ENCODE measurements at places on chromosomes 2 and 18.

DNA sequence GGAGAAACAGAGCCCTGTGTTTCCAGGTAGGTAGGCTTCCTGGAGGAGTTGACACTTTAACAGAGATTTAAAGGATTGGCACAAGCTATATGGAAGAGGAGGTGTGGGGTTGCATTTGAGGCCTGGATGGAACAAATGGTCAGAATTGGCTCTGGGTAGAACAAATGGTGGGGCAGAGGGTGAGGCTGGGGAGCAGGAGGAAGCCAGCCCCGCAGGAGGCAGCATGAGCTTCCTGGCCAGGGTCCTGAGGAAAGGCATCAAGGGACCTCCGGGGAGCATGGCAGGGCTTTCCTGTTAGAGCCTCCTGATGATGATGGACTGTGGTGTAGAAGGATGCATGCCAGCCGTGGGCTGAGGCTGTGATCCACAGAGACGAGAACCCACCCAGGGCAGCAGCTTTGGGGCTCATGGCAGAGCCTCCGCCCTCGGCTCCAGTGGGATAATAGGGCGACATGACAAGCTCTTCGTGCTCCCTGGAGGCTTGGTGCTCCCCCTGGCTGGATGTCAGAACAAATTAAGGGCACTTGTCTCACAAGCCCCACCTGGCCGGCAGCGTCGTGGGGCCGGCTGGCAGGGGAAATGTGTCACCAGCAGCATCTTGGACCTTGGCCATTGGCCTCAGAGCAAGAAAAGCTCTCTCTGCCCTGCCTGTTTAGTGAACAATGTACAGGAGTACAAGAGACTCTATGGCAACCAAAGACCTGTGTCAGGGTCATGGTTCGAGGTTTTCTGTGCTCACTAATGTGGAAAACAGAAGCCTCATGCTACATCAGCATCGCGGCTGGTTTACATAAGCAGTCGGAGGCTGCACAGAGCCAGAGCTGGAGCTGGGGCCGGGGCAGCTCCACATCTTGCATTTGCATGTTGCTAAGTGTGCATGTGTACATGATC lies 153.5 kb downstream of the MYCN start:
- DNase-seq: peak; percentile 55

DNA sequence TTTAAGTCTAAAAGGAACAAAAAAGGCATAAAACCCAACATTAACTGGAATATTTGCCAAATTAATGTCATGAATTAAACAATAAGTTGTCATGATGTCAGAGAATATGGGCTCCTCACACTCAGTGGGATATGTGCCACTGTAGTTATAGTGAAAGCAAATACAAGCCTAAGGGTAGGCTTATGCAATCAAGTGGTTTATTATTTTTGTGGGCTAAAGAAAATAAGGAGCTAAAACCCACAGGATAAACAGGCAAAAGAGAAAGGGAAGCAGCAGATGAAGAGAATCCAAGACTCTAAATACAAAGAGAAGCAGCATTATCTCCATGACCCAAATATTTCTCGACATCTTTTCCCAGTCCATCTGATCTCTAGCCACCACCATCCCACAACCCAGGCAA lies 17.5 kb downstream of the YWHAQ start:
- DNase-seq: no peak

- DNase-seq: no peak
Measured at GRCh38 chr2:28419003-28419402, 26.3 kb downstream of the FOSL2 start.

GRCh38 chr2:184824597-184824996 lies 226.3 kb downstream of the ZNF804A start:
- DNase-seq: no peak

- no peak for DNase-seq
Measured at GRCh38 chr2:111216811-111217652, 96.3 kb downstream of the BCL2L11 start.

GRCh38 chr2:1032030-1032429 lies 81.4 kb downstream of the SNTG2 start:
- DNase-seq: no peak

DNA sequence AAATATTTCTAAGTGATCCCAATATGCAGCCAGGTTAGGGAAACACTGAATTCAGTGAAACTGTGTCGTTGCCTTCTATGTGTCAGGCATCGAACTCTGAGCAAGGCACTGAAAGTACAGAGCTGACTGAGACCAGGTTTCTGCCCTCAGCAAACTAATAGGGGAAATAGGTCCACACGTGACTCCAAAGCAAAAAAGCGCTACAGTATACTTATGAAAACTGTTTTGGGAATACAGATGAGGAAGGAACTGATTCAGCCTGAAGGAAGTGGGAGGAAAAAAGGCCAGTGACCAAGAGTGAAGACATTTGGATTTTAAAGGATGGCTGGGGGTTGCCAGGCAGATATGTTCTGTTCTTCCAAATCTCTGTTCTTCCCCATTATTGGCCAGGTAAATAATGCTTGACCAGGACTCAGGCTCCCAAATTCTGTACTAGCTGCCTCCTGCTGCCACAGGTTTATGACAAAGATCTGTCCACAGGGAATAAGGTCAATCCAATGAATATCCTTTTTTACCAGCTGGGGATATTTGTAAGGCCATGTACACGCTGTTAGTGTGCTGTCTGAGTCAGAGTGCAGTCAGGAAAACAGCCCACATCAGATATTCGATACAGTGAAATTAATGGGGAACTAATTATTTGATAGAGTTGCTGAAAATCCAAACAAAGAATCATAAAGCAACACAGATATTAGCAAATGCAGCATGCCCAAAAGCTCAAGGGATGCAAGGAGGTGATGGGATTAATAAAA lies 24.5 kb upstream of the INPP4A start:
- no peak for DNase-seq

DNA sequence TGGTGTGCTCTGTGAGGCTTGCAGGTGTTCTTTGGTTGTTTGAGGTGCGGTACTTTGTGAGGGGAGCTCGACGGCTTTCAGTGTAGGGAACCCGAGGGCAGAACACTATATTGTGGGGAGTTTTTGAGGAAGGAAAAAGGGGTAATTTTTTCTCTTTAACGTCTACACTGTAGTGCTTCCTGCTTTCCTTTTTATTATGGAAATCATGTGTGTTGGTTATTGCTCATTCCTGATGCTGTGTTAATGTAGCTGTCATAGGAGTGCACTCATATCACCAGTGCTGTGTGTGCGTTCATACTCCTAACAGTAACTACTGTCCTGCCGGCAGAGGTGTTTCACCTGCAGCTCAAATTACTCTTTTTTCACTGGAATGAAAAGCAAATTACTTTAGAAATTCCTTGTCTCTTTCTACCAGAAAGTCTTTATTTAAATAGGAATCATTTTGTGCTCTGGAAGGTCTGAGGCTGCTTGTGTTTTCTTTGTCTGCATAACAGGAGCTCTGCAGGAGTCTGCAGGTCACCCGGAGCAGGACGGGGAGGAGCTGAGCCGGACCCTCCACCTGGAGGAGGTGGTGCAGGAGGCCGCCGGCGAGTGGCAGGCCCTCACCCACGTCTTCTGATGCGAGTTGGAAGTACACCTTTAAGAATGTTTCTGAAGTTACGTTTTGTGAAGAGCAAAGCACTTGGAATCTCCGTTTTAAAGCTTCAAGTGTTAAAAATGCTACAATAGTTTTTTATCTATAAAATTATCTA lies 145.5 kb downstream of the ZNF236 start:
- DNase-seq: no peak

DNA sequence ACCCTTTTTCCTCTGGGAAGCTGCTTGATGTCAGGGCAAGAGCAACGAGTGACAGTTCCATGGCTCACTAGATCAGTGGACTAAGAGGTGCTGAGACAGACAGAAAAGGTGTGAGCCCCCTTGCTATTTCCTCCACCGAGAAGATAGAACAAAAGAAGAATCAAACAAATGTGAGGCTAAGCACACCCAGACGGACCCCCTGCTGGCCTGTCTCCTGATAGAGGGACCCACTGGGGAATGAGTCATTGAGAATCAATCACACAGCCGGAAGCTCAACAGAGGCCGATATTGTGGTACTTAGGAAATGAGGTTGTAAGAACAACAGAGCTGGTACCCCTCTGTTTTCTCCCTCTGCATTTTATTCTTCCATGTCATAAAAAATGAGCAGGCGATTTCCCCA lies 89.8 kb upstream of the TEX51 start:
- no peak for DNase-seq

- DNase-seq: no peak
Measured at GRCh38 chr18:13541621-13542519, 184.5 kb downstream of the FAM210A start.

- DNase-seq: peak; percentile 67
Measured at GRCh38 chr2:175414882-175415487, 233.5 kb upstream of the ATP5MC3 start.

DNA sequence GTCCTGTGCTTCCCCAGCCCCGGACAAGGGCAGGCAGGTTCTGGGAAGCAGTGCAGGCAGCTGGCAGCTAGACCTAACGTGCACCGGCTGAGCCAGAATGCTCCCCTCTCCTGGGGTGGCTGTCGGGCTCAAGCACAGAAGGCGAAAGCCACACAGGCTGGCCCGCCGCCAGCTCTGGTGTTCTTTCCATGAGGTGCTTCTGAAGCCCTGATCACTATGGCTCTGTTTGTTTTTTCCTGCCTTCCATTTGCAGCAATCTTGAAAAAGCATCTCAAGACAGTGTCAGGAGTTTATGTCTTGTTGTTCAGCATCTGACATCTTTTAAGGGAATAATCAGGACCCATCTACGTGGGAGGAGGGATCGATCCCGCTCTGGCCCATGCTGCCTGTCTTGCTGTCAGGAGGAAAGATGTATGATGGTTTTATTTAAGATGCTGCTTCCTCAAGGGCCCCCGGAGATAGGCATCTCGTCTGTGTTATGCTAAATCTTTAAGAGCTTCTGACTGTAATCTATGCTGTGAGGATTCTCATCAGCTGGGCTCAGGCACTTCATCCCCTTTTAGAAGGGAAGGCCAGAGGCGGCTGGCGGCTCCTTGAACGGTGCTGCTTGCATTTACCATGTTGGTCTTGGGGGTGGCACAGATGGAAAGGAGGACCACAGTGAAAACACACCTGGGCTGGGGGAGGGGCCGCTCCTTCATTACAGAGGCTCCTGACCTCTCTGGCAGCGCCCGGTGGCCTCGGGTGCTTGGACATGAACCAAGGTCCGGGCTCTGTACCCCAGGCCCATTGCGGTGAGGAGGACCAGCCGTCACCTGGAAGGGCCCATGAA lies 118.5 kb upstream of the HDAC4 start:
- peak; percentile 61 for DNase-seq

DNA sequence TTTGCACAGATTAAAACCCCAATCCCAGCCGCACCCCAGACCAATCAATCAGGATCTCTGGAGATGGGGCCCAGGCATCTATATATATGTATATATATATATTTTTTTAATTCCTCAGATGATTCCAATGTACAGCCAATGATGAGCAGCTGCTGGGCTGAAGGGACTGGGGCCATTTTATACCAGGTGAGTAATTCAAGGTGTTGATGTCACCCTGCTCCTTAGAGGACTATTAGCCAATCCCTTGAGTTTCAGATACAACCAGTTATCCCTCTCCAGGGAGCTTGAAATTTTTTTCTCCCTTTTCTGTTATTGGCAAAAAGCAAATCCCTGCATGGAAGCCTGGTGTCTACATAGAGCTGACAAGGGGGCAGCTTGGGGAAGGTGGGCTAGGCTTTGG lies 59.8 kb downstream of the MCFD2 start:
- DNase-seq: no peak

DNA sequence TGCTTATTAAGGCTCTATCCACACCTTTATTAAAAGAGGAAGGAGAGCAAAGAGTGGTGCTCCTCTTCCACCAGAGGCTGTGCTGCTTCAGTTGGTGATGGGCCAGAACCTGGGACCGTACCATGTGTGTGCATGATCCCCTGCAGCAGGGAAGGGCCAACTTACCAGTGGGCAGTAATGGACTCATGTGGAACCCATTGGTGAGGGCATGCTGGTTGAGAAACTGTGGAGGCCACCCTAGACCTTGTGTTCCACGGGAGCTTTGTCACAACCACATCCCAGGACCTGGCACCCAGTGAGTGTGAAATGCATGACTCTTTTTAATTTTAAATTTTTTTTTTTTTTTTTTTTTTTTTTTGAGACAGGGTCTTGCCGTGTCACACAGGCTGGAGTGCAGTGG lies 5.4 kb downstream of the UBE2F start:
- DNase-seq: no peak

GRCh38 chr18:8661754-8662559 lies 43.4 kb upstream of the MTCL1 start:
- DNase-seq: peak; percentile 79

DNA sequence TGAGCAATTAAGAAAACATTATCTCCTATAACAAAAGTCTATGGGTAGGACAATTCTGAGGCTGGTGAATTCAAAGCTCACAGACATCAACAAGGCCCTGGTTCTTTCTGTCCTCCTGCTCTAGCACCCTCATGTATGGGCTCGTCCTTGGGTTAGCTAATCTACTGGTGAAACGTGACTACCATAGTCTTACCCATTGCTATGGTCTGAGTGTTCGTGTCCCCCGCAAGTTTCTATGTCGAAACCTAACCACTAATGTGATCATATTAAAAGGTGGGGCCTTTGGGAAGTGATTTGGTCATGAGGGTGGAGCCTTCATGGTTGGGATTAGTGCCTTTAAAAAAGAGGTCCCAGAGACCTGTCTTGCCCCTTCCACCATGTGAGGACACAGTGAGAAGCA lies 564.7 kb downstream of the TNS1 start:
- no peak for DNase-seq

DNA sequence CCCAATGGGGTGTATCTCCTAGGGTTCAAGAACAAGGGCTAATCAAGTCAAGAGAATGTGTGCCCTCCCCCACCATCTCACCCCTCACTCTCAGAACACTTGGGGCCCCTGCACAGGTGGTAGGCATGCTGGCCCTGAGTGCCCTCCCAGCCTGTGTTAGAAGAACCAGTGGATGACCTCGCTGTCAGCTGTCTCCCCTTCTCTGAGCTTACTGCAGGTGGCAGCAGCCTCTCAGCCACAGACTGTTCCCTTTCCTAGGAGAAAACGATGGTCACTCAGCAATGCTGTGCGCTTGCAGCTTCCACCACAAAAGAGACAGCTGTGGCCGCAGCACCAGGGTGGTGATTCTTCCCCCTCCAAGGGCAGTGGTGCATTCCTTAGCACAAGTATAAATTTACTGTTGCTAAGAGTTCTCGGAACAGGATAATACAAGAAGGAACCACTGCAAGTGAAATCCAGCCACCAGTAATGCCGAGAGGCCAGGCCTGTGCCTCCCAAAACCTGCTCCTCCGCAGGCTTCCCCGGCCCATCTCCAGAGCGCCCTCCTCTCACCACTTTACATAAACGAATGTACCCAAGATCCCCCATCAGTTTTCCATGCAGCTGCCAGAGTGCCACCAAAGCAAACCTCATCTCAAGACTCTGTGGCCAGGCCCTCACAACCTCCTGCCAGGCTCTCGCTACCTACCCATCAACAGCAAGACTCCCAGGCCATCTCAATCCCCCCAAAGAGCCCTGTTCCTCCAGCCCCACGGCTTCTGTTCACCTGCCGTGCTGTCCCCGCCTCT lies 935 bp upstream of the RAMP1 start:
- DNase-seq: peak; percentile 69

Measured in brain (organoid and tissue), 16 donors.